ENCODE measurements at places on chromosomes 2 and 18.

GRCh38 chr18:54257015-54257414 lies 12.3 kb upstream of the POLI start:
- peaks cover 87% of the 10 kb centered on the region for H3K4me1 ChIP-seq
- no peak overlapping the region for H3K4me3 ChIP-seq
- DNase-seq, result no peak
- H3K36me3 ChIP-seq, result no peaks in the 10 kb centered on the region
- peak overlapping the region; percentile 83 for H3K27ac ChIP-seq

- H3K36me3 ChIP-seq, result no peaks in the 10 kb centered on the region
- H3K4me3 ChIP-seq, result no peak overlapping the region
- no peaks in the 10 kb centered on the region for H3K27me3 ChIP-seq
- no peak overlapping the region for H3K27ac ChIP-seq
- no peak for DNase-seq
These were observed 213.0 kb upstream of the RAB6C start for GRCh38 chr2:129766374-129766993.

GRCh38 chr2:119657466-119658145 lies 21.4 kb upstream of the TMEM177 start:
- H3K36me3 ChIP-seq, result no peaks in the 10 kb centered on the region
- no peaks in the 10 kb centered on the region for H3K27me3 ChIP-seq
- H3K4me3 ChIP-seq, result no peak overlapping the region
- H3K4me1 ChIP-seq, result no peaks in the 10 kb centered on the region

DNA sequence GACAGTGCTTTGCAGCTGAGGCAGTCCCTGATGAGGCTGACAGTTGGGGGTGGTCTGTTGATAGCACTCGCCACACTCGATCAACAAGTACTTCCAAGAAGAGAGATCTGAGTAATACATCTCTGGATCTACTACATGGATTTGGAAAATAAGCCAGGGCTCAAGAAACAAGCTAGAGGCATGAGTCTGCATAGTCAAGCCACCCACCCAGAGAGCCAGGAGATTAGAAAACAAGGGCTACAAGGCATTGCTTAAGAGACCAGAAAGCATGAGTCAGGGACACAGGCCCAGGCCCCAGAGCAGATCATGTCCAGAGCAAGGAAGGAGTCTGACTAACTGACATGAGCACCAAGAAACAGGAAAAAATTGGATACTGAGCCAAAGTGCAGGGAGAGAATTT lies 196.9 kb upstream of the CWC22 start:
- H3K27me3 ChIP-seq, result no peaks in the 10 kb centered on the region
- peaks cover 3% of the 10 kb centered on the region for H3K4me1 ChIP-seq
- DNase-seq, result no peak
- no peak overlapping the region for H3K4me3 ChIP-seq
- no peak overlapping the region for H3K27ac ChIP-seq

- DNase-seq, result no peak
- H3K27ac ChIP-seq, result peak overlapping the region; percentile 62
- H3K4me3 ChIP-seq, result peak overlapping the region; percentile 27
- H3K4me1 ChIP-seq, result peaks cover 7% of the 10 kb centered on the region
- peaks cover 45% of the 10 kb centered on the region for H3K27me3 ChIP-seq
These were observed 38.0 kb downstream of the CYP1B1 start for GRCh38 chr2:38037757-38038621.

GRCh38 chr2:134465228-134466105 lies 211.6 kb downstream of the MGAT5 start:
- no peak overlapping the region for H3K4me3 ChIP-seq
- no peak overlapping the region for H3K27ac ChIP-seq
- no peaks in the 10 kb centered on the region for H3K36me3 ChIP-seq
- H3K4me1 ChIP-seq, result no peaks in the 10 kb centered on the region
- DNase-seq, result no peak

- no peaks in the 10 kb centered on the region for H3K27me3 ChIP-seq
- H3K36me3 ChIP-seq, result no peaks in the 10 kb centered on the region
- peak within 1 kb of the TSS; percentile 74 for H3K4me3 ChIP-seq
- DNase-seq, result no peak
These were observed at the start of gene MREG for GRCh38 chr2:216013080-216013909. TSS of gene MREG (minus strand) at chr2:216013551. CDS start at chr2:216013327, 224 bp downstream.

- no peak overlapping the region for H3K4me3 ChIP-seq
- no peaks in the 10 kb centered on the region for H3K36me3 ChIP-seq
- H3K27me3 ChIP-seq, result no peaks in the 10 kb centered on the region
- DNase-seq, result no peak
- no peak overlapping the region for H3K27ac ChIP-seq
These were observed 271.9 kb upstream of the CXCR4 start for GRCh38 chr2:136389809-136390208.

- no peak for DNase-seq
- H3K4me3 ChIP-seq, result no peak overlapping the region
- no peaks in the 10 kb centered on the region for H3K27me3 ChIP-seq
- no peaks in the 10 kb centered on the region for H3K4me1 ChIP-seq
These were observed 479.2 kb upstream of the PKDCC start for GRCh38 chr2:41568648-41569047.

DNA sequence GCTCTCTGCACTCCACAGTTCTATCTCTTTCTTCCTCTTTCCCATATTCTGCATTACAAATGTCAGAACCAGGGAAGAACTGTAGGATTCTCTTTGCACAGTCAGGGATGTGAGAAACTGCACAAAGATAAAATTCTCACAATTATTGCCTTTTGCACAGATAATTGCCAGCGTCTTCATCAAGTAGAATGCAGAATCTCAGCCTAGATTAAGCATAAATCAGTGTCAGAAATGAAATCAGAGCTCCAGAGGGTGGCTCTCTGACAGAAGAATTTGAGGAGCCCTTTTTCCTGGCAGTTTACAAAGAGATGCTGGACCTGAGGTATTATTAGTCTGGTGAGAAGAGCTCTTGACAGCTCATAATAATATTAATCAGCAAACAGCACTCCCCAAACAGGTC lies 173.1 kb downstream of the PTH2R start:
- H3K4me3 ChIP-seq, result no peak overlapping the region
- no peak for DNase-seq
- H3K36me3 ChIP-seq, result no peaks in the 10 kb centered on the region

DNA sequence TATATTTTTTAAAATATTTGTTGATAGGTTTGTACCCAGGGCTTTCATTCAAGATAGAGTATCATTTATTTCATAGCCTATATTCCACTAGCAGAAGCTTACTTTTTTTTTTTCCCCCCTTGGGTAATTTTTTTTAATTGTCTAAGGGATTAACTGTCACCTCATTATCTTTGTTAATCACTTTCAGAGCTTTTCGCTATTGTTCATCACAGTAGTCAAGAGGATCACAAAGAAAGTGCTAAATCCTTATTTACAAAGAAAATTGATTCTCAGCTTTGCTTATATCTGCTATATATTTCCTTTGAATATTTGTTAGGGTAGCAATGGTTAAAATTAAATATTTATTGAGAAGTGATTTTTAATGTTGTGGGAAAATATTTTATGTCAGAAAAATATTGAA lies 59.0 kb downstream of the CAMKMT start:
- no peaks in the 10 kb centered on the region for H3K36me3 ChIP-seq
- no peaks in the 10 kb centered on the region for H3K4me1 ChIP-seq
- no peaks in the 10 kb centered on the region for H3K27me3 ChIP-seq
- H3K27ac ChIP-seq, result no peak overlapping the region

DNA sequence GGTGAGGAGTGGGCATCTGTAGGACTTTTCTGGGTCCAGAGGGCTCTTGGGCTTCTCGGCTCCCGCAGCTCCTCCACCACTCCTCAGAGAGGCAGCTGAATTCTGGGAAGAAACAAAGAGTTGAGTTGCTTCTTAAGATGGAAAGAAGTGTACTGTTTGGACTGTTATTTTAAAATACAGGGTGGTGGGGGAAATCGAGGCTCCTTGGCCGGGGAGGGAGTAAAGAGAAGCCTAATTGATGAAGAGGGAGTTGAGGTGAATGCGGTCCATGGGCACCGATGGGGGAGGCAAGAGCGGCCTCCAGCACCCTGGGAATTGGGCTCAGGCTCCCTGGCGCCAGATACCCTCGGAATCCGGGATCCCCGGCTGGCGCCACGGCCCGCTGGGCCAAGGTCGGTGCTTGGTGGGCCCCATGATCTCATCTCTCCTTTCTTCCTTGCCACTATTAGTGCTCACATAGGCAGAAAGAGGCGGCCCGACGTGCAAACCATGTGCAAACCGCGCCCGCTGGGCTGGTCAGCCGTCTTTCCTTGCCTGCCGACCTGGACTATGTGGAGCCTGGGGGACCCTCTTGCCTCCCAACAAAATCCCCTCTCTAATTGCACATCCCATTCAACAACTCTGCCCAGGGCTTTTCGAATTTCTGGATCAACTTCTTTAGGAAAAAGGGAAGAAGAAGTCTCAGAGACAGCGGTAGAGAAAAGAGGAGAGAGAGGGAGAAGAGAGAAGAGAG lies 604 bp upstream of the SIX3 start:
- peaks cover 66% of the 10 kb centered on the region for H3K27me3 ChIP-seq
- H3K36me3 ChIP-seq, result no peaks in the 10 kb centered on the region
- H3K27ac ChIP-seq, result no peak overlapping the region
- H3K4me3 ChIP-seq, result peak overlapping the region; percentile 28
- H3K4me1 ChIP-seq, result peaks cover 50% of the 10 kb centered on the region

DNA sequence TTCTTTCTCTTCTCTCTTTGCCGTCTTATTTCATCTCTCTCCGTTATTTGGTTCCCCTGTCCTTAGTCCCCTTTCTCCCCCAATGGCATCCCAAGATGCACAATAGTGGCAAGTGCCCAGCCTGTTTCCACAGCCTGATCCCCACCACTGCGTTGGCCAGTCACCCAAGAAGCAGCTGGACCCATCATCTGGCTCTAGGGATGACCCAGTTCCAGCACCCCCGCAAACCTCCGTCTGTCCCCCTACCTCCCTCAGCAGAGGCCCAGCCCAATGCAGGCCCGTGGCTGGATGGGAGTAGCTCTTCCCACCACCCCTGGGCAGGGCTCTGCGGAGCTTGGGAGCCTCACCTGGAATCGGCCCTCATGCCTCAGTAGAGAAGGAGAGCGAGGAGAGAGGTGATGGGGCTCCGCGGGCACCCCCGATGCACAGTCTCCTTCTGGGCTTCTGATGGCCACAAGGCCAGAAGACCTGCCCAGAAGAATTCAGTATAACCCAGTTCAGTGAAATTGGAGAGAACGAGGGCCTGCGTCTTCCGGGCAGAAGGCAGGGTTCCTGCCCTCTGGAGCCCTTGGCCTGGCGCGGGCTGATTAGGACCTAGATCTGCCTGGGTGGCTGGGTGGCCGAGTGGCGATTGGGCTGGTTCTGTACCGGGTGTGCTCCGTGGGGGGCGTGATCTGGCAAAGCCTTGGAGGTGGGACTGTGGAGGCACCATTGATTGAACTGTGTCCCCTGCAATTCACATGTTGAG lies 50.9 kb downstream of the RRM2 start:
- no peak overlapping the region for H3K27ac ChIP-seq
- H3K27me3 ChIP-seq, result no peaks in the 10 kb centered on the region
- H3K4me1 ChIP-seq, result no peaks in the 10 kb centered on the region
- H3K36me3 ChIP-seq, result no peaks in the 10 kb centered on the region

GRCh38 chr2:223477318-223477717 lies 124.8 kb downstream of the SCG2 start:
- no peak overlapping the region for H3K27ac ChIP-seq
- no peaks in the 10 kb centered on the region for H3K36me3 ChIP-seq
- H3K4me3 ChIP-seq, result no peak overlapping the region
- no peaks in the 10 kb centered on the region for H3K27me3 ChIP-seq
- no peak for DNase-seq

DNA sequence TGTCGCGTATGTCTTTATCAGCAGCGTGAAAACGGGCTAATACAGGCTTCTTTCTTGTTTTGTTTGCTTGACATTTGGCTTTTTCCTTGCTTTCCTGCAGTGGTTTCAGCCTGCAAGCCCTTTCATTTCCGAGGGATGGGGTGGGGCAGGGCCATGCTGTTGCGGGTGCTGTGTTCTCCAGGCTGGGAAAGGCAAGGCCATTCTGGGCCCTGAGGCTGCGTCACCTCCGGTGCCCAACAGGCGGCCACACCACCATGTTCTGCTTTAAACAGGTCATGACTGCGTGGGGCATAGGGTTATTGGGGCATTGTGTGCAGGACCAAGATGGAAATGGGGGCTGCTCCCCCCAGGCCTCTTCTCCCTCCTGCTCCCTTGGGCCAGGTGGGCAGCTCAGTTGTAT lies 38.6 kb upstream of the PLB1 start:
- DNase-seq, result no peak
- peaks cover 28% of the 10 kb centered on the region for H3K4me1 ChIP-seq
- H3K27me3 ChIP-seq, result no peaks in the 10 kb centered on the region
- no peaks in the 10 kb centered on the region for H3K36me3 ChIP-seq
- H3K27ac ChIP-seq, result no peak overlapping the region
- H3K4me3 ChIP-seq, result no peak overlapping the region

DNA sequence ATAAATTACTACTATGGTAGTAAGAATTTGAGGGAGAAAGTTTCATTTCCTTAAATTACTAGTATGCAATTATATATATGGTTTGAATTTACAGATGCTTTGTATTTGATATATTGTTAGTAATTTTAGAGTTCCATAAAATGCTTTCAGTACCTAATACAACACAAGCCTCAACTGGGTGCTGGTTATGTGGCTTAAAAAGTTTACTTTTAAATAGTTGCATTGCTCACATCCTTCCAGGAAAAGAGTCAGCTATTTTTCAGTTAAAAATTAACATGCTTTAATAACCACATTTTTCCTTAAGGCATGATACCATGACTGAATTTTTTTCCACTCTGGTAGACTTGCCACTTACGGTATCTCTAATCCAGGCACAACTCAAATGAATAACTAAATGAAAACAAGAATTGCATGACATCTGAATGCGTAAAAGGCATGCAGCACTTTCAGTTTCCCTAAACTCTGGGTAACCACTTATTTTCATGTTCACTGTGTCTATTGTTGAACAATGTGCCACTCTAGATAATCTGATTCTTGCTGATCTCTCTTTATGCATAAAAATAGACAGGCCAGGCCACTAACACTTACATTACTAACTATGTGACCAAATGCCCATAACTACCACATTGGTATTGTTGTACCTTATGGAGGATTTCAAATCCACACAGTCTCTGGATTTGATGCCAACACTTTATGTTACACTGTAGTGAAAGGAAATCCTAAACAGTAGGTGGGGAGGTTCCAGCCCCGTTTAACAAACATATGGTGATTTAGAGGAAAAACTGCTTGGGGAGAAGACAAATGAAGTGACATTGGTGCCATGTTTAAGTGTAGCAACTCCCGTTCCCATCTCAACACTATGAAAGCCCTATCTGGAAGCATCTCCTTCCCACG lies 35.5 kb upstream of the SLC35F5 start:
- H3K27ac ChIP-seq, result no peak overlapping the region
- H3K4me3 ChIP-seq, result no peak overlapping the region
- H3K27me3 ChIP-seq, result no peaks in the 10 kb centered on the region
- H3K36me3 ChIP-seq, result no peaks in the 10 kb centered on the region

GRCh38 chr18:71252351-71252865 lies 963.6 kb downstream of the SOCS6 start:
- DNase-seq, result no peak
- H3K27ac ChIP-seq, result no peak overlapping the region
- no peak overlapping the region for H3K4me3 ChIP-seq
- no peaks in the 10 kb centered on the region for H3K4me1 ChIP-seq

All from esophagus squamous epithelium (tissue), 5 donors.